T-helper 17 cell (primary cell): ENCODE measurements at places on chromosomes 4 and X.

DNA sequence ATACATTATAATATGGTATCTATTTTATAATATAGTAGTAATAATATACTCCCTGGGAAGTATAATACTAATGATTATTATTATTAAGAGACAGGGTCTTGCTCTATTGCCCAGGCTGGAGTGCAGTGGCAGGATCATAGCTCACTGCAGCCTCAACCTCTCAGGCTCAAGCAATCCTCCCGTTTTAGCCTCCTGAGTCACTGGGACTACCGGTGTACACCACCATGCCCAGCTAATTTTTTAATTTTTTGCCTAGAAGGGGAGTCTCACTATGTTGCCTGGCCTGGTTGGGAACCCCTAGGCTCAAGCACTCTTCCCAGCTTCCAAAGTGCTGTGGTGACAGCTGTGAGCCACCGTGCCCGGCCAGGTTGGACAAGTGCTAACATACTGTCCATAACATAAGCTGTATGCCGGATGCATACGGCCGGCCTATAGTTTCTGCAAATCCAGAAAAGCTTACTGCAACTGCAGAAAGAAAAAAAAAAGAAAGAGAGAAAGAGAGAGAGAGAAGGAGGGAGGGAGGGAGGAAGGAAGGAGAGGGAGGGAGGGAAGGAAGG, 94.2 kb upstream of the PPP2R3B start:
- DNase-seq = no peak

- DNase-seq = no peak
These were observed 3.6 kb downstream of the LINC00632 start for GRCh38 chrX:140713174-140713539.

- no peak for DNase-seq
These were observed 79.6 kb upstream of the ZNF827 start for GRCh38 chr4:146018247-146018646.

DNA sequence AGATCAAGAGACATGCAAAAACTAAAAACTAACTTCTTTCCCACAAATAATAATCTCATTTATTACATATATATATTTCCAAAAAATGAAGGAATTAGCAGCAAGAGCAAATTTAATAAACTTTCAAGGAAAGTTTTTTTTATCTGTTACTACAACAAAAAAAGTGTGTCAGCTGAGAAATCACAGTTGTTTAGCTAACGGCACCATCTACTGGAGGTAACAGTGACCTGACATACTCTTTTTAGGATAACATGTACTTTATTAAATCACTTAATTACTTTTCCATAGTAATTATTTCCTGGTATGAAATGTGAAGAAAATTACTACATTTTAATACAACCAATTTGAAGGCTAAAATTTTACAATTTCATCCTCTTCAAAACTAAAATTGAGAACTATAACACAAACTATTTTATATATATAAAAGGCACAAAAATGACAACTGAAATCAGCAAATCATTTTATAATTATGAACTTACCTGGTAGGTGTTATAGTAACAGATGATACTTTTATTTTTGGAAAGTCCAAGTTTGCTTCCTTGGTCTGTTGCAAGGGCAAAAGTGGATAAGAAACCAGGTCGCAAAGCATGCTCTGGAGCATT, 9.1 kb downstream of the LAMTOR3 start:
- DNase-seq = no peak

- DNase-seq = no peak
These were observed 1.0 kb upstream of the DDX60 start for GRCh38 chr4:168319486-168320019.

DNA sequence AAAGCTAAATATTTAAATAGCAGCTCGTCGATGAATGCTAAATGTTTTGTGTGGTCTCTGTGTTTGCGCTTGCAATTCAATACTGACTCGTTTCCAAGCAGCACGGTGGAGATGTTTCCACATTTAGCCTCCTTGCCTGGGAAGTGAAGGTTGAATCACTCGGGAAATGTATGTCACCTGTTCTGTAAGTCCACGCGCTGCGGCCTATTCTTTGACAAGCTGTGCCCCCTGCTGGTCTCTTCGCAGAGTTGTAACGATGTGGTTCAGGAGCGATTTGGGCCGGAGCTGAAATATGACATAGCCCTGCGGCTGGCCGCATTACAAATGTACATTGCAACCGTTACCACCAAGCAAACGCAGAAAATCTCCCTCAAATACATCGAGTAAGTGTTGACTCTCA, 89.6 kb upstream of the PRPS2 start:
- DNase-seq = no peak

DNA sequence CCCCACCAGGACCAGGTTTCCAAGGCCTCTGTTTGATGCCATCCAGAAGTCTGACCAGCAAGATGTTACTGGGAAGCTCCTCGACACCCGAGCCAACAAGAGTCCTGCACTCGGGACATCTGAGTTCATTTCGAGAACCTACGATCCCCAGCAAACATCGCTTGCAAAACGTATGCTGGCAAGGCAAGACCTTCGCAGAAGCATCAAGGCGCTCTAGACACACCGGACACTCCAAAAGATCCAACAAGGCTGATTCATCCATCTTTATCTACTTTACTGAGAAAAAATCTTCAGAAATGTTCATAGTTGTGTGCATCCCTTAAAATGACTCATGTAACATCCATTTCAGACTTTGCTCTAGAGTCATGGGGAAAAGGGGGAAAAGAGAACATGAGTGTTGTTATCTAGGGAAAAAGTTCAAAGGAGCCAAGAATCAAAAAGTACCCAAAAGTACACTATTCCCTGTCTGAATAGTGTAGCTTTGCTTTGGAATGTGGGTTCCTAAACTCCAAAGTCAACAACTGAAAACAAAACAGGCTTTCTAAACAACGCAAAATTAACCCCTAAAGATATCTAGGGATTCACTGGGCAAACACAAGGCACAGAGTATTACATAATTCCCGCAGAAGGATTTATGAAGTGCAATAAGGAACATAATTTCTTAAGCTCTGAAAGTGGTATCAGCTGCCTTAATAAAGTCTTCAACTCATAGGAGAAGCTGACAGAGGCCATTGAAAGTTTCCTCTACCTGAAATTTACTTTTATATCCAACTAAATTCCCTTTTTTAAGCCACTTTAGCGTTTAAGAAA, 1.6 kb downstream of the SH3RF1 start:
- no peak for DNase-seq

DNA sequence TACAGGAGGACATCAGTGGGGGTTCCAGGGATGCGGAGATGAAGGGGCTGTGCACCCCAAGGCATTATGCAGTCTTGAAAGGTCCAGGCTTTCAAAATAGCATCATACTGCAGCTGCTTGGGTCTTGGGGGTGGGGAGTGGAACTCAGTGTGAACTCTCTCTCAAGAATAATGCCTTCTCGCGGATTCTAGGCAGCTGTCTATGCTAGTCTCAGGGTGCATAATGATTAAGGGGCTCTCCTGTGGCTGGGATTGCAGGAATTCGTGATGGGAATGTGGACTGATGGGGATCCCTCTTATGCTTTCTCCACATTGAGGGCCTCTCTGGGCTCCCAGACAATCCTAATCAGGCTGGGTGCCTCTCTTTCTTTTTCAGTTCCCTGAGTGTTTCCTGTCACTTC, 172.2 kb upstream of the ARHGAP24 start:
- DNase-seq = no peak

DNA sequence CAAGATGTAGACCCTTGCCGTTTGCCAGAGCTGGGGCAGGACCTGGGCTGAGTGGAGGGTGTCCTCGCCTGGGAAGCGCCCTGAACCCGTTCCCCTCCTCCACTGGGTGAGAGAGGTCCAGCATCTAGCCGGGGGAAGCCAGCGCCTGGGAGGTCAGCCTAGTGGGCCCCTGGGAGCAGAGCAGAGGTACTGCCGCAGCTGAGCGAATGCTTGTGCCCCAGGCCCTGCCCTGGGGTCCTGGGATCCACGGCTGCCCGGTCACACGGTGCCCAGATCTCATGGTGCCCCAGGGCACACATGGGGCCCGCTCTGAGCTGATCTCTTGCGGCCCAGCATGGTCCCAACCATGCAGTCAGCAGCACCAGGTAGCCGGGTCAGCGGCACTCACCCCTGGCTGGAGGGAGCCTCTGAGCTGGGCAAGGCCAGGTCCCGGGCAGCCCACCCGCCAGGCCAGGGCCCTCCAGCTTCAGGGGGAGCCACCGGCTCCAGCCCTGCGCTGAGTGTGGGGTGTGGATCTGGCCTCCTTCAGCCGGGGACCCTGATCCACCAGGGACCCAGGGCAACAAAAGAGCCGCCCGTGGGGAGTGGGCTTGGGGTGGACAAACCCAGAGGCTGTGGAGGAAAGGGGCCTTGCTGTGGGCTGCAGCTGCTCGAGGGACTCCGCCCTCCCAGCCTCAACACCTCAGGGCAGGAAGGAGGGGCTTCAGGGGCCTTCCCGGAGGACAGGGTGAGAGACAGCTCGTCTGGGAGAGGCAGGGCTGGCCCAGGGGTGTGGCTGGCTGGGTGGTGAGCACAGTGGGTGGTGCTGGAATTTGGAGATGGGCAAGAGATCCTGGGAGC, 4.1 kb upstream of the CPLX1 start:
- no peak for DNase-seq

DNA sequence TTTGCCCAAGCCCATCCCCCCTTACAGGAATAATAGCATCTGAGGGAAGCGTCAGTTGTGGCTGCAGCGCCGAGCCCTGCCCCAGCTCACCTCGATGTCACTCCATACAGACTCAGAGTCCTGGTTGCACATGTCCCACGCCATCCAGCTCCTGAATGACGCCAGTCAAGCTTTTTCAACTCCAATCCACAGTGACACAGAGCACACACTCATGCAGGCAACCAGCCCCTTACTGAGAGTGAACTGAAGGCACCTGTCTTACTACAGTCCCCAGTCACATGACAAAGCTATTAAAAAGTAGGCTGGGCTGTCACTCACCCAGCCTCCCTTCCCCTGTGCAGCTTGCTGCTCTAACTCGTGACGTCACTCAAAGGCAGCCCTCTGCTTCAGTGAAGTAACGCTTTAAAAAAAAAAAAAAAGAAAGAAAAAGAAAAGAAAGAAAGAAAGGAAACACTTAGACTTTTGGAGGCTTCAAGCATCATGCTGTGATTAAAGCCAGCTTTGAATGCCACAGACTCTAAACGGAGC, at the start of gene PPARGC1A:
PPARGC1A (minus strand) TSS at position 234 of the 528 bp plus-strand sequence; CDS start at position 144, 90 bp downstream.
- no peak for DNase-seq

DNA sequence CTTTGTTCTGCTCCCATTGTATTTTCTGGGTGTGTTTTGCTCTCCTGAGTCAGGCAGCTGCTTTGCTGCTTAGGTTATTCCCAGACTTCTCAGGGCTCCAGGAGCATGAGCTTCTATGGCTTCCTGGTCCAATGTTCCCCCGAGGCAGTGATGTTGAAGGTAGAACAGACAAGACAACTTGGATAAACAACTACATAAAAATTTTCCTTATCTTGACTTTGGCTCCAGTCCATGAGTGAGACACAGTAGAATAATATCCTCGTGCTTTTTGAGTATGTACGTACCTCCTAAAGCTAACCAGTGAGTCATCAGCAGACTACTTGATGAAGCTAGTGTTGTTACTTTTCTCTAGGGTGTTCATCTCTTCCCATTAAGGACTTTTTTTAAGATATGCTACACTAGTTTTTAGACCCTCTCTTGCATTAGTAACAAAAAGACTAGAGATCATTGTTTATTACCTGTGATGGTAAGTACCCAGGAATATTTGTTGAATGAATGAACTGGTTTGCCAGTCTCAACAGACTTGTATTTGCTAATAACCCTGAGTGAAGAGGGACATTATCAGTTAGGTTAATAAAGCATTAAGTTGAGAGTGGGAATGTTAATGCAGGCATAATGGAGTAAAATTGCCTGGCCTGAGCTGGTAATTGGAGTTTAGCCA, 131.9 kb downstream of the FHIP1A start:
- no peak for DNase-seq

DNA sequence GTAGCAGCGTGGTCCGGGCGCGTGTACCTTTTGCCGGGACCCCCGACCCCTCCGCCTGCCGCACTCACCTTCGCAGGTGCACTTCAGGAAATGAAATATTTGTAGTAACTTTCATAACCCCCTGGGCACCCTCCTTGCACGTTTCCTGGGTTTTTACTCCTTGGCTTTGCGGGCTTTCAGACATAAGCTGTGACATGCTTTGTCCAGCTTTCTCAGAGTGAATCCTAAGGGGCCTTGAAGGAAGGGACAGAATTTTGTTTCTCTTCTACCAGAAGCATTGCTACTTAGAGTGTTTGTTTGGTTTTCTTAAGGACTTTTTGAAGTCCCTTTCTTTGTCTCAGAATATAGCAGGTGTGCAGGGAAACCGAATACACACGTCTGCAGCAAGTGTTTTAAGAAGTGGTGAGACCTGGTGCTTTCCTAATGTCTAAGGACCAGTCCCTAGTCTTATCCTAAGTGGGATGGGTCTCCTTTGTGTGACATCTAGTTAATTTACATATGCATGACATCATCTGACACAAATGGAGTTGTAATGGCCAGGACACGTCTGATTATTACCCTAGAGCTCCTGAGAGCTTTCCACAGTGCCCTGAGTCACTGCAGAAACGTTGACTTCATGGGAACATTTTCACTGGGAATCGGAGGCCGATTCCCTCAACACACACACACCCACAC, 1.3 kb downstream of the FAM149A start:
- no peak for DNase-seq

GRCh38 chr4:169485791-169486742, 126.3 kb downstream of the NEK1 start:
- DNase-seq = peak; percentile 20

DNA sequence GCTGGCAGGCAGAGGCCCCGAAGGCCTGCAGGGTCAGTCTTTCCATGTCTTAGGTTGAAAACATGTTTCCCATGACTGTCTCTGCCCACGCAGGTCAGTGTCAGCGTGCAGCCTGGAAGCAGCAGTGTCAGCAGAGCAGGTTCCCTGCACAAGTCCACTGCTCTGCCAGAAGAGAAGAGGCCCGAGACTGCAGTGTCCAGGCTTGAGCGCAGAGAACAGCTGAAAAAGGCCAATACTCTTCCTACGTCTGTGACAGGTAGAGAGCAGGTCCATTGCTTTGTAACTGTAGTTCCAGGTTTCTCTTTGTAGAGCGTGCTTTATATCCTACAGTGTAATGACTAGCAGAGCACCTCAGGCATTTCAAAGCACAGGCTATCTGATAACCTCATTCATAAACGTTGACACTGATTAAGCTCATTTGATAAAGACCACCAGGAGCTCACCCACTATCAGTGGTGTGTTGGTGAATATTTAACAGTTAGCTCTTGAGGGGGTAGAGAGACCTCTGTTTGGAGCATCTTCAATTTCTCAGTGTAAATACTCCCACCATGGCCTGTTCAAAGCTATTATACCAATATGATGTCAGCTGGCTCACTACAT, 63.2 kb downstream of the AASDH start:
- no peak for DNase-seq

DNA sequence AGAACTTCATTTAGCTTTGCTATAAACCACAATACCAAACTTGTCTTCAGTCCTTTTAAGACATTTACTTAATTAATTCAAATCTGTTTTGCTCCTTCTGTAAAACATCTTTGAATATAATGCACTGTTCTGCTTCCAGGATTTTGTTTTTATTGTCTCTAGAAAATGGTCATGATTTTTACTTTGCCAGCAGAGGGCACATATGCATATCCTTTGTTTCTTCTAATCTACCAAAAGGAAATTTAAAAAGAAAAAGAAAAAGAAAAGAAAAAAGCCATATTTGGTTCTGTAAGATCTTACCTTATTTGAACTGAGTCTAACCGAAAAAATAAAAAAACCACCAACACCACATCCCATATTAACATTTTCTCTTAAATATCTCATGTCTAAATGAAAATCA, 101.9 kb upstream of the CCSER1 start:
- no peak for DNase-seq

GRCh38 chr4:106369456-106370060, 980 bp upstream of the GIMD1 start:
- no peak for DNase-seq
